GM23248 (cell line): ENCODE measurements at places on chromosomes 4 and X. TPM values are rescaled to one million over a fixed set of nuclear protein-coding genes. Genes with fewer than 3 reads are reported as not detected.

DNA sequence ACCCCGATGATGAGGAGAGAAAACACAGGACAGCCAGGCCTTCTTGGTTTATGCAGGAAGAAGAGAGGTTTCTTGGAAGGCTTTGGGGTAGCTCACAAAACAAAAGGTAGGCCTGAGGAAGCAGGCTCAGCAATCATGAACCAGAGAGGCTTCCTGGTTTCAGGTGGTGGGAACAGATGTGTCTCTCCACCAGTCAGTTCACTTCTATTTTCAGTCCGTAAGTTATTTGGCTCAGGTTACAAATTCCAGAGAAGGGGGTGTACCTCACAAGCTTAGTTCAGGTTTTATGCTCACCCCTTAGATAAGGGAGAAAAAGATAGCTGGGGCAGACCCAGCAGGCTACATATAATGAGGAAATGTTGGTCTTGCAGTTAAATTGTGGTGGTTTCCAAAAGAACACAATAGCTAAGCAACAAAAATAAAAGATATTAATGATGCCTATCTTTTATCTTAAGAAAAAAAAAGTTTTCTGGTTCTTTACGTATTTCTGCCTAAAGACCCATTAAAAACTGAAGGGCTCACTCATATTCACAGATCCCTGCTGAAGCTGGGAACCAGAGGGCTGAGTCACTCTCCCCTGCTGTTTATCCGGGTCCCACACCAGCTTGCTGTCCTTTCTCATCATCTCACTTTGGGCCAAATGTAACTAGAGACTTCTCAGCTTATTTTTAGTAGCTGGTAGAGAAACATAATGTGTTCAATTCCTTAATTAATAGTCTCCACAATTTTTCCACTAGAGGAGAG is 177.0 kb downstream of the CAMK2D start:
- DNase-seq = peak; percentile 82
- H3K36me3 ChIP-seq = peaks cover 5% of the 10 kb centered on the region; the same call in 1 of the 2 replicates
- 0 out of 2 replicates have a peak overlapping the region, but pooled peaks have one; percentile 13 for H3K27ac ChIP-seq
- no peak overlapping the region for H3K4me3 ChIP-seq
- H3K27me3 ChIP-seq = no peaks in the 10 kb centered on the region

GRCh38 chrX:55149242-55149641 is 60.4 kb downstream of the PAGE2 start:
- no peaks in the 10 kb centered on the region for H3K4me1 ChIP-seq
- H3K4me3 ChIP-seq = no peak overlapping the region
- H3K27ac ChIP-seq = no peak overlapping the region
- no peaks in the 10 kb centered on the region for H3K36me3 ChIP-seq
- H3K27me3 ChIP-seq = no peaks in the 10 kb centered on the region

- H3K4me1 ChIP-seq = peaks cover 9% of the 10 kb centered on the region; the same call in 1 of the 2 replicates
- peak; percentile 48 for DNase-seq
- no peaks in the 10 kb centered on the region for H3K36me3 ChIP-seq
- H3K4me3 ChIP-seq = peak overlapping the region; percentile 69
- peak overlapping the region; percentile 73 for H3K27ac ChIP-seq
- no peaks in the 10 kb centered on the region for H3K27me3 ChIP-seq
These were observed 115.1 kb upstream of the MXRA5 start for GRCh38 chrX:3461397-3462165.

DNA sequence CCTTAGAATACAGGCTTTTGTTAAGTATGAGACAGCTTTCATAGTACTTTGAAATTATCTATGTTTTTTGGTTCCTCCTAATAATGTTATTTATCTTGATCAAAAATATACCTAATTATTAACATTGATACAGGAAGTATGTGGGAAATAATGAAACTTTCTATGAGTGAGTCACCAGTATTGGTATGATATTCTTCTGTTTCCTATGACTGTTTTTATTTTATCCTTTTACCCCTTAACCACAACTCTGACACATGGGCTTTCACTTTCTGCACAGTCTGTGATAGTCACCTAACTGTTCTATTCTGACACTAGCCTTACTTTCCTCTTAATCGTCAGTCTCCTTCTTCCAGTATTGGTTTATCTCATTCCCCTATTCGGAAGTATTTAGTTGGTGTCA is 4.7 kb downstream of the THAP9 start:
- DNase-seq = peak; percentile 68
- no peak overlapping the region; the same call in 1 of the 2 replicates for H3K27ac ChIP-seq
- peaks cover 13% of the 10 kb centered on the region for H3K4me1 ChIP-seq
- no peak overlapping the region for H3K4me3 ChIP-seq
- H3K27me3 ChIP-seq = no peaks in the 10 kb centered on the region
- no peaks in the 10 kb centered on the region for H3K36me3 ChIP-seq

DNA sequence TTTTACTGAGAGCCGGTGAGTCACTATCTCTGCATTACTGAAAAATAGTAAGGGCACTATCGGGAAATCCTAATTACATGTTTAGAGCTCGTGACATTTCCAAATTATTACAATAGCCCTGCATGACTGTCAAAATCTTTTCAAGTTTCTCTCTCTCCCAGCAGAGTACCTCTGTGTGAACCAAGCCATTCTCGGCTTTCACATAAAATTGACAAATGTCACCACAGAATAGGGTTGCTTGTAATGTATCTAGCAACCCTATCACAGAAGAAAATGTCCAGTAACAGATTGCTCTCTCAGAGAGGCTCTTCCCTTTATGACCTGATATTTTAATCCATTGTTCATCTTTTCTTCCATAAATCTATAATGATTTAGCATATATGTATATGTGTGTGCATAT is 144.8 kb upstream of the GNPDA2 start:
- no peak overlapping the region for H3K4me3 ChIP-seq
- no peak for DNase-seq
- no peaks in the 10 kb centered on the region for H3K27me3 ChIP-seq
- no peaks in the 10 kb centered on the region for H3K4me1 ChIP-seq

- no peak overlapping the region for H3K27ac ChIP-seq
- no peak overlapping the region for H3K4me3 ChIP-seq
- H3K36me3 ChIP-seq = no peaks in the 10 kb centered on the region
- no peaks in the 10 kb centered on the region for H3K27me3 ChIP-seq
- H3K4me1 ChIP-seq = no peaks in the 10 kb centered on the region
These were observed 262.5 kb upstream of the NDST3 start for GRCh38 chr4:117771647-117772337.

GRCh38 chr4:96912716-96913115 is 1072.8 kb downstream of the PDHA2 start:
- no peak for DNase-seq
- H3K36me3 ChIP-seq = no peaks in the 10 kb centered on the region
- no peaks in the 10 kb centered on the region for H3K27me3 ChIP-seq
- no peak overlapping the region for H3K4me3 ChIP-seq
- no peak overlapping the region for H3K27ac ChIP-seq

GRCh38 chr4:152607178-152607577 is 71.3 kb upstream of the FBXW7 start:
- H3K4me3 ChIP-seq = no peak overlapping the region
- H3K4me1 ChIP-seq = peaks cover 20% of the 10 kb centered on the region
- no peak for DNase-seq
- H3K27me3 ChIP-seq = no peaks in the 10 kb centered on the region

- H3K36me3 ChIP-seq = no peaks in the 10 kb centered on the region
- no peaks in the 10 kb centered on the region for H3K27me3 ChIP-seq
- DNase-seq = no peak
- H3K27ac ChIP-seq = no peak overlapping the region
- no peaks in the 10 kb centered on the region for H3K4me1 ChIP-seq
These were observed 728.2 kb downstream of the ARAP2 start for GRCh38 chr4:35516102-35516501.

DNA sequence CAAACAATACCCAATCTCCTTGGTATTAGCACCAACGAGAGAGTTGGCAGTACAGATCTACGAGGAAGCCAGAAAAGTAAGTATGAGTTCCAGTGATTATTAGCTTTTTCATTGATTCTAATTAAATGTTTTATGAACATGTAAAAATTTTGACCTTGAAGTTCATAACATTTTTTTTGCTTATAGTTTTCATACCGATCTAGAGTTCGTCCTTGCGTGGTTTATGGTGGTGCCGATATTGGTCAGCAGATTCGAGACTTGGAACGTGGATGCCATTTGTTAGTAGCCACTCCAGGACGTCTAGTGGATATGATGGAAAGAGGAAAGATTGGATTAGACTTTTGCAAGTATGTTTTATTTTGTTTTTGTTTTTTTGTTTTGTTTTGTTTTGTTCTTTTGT is 10.1 kb downstream of the DDX3X start:
- DNase-seq = no peak
- no peak overlapping the region for H3K4me3 ChIP-seq
- H3K27ac ChIP-seq = no peak overlapping the region
- no peaks in the 10 kb centered on the region for H3K27me3 ChIP-seq

- DNase-seq = no peak
- no peak overlapping the region for H3K27ac ChIP-seq
- no peak overlapping the region for H3K4me3 ChIP-seq
- no peaks in the 10 kb centered on the region for H3K4me1 ChIP-seq
These were observed 28.9 kb downstream of the CASP3 start for GRCh38 chr4:184620212-184620867.

DNA sequence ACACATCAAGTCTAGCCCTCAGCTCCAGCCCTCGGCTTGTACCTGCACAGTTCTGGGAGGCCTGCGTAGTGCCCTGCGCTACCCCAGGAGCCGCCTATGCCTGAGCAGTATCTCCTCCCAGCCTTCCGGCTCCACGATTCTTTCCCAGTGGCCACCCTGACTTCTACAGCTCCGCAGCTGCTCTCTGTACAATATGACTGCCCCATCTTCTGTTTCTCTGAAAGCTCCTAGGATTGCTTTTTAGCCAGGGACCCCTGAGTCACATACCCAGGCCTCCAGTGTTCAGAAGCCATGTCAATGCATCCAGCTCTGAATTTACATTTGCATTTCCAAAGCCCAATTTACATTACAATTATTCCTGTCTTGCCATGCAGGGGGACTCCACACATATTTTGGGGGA is 135.5 kb downstream of the PJA1 start:
- no peak for DNase-seq
- H3K4me3 ChIP-seq = no peak overlapping the region
- no peaks in the 10 kb centered on the region for H3K36me3 ChIP-seq
- H3K27ac ChIP-seq = no peak overlapping the region
- H3K4me1 ChIP-seq = no peaks in the 10 kb centered on the region

DNA sequence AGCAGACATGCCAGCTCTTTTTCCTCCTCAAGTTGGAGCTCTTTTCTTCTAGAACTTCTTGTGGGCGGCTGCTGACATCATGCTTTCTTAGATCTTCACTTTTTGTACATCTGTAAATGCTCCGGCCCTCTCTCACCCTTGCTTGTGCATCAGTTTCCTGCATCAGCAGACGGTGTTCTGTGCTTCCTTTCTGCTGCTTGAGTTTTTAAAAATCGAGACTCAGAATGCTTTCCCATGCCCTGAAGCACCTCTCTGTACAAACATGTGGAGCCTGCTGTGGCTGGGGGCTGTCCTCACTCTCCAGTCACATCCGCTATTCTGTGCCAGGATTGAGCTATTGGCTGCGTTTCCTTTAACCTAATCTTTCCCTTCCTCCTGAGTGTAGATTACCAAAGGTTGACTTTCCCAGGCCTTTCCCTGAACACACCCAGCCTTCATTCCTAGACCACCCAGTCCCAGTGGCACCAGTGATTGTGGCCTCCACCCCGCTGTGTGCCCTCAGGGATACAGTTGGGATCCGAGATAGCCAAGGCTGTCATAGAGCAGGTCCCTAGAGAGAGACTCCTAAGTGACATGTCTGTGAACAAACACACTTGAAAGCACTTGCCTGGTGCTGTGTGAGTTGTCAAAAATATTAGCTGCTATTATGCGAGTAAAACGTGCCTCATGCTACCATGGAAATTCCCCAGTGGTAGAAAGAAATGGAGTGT is 41.9 kb downstream of the TNIP2 start:
- H3K36me3 ChIP-seq = 0 out of 2 replicates have a peak, but pooled peaks cover 9% of the 10 kb centered on the region
- H3K27me3 ChIP-seq = no peaks in the 10 kb centered on the region
- peak; percentile 84 for DNase-seq

DNA sequence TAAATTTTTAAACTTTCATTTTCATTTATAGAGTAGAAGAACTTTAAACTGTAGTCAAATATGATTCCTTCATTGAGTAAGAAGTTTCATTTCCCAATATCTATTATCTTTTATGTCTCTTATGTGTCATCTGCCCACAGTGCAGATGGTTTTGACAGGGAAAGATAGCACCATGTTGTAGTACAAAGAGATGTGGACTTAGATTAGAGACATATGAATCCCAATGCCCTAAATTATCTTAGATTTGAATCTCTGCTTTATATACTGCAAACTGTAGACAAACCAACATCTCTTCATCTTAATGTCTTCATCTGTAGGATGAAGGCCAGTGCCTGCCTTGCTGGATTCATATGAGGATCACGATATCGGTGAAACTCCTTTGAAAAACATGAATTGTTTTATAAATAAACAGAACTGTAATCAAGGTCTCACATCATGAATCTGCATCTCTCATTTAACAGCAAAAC is 217.5 kb downstream of the BANK1 start:
- H3K4me1 ChIP-seq = no peaks in the 10 kb centered on the region
- no peak overlapping the region for H3K27ac ChIP-seq
- H3K27me3 ChIP-seq = no peaks in the 10 kb centered on the region
- no peak overlapping the region for H3K4me3 ChIP-seq
- H3K36me3 ChIP-seq = no peaks in the 10 kb centered on the region

DNA sequence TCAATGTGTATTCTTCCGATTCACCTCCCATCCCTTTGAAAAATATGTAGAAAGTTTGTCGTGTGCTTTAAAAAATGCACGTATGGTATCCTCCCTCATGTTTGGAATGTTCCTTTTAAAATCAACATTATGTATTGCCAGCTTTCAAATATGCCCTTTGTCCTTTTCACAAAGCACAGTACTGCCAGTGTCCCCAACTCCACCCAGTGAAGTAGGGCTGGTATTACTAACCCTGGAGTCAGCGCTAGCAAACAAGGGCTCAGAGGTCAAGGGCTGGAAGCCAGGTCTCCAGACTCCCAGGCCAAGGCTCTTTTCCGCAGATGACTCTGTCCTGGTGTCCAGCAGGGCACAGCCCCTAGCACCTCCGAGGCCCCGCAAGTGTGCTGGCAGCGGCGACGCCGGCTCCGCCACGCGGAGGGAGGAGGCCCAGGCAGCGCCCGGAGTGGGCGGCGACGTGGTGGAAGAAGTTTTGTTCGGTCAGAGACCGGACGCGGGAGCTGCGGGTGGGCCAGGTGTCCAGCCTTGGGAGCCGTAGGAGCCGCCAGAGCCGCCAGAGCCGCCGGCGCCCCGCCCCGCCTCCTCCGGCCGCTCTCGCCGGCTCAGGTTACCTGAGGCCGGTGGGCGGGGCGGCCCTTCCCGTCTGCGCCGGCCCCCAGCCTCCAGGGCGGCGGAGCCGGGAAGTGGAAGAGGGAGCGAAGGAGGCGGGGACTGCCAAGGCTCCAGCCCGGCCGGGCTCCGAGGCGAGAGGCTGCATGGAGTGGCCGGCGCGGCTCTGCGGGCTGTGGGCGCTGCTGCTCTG is at the start of gene IL13RA1:
Gene IL13RA1 (plus strand): TSS at position 720 of the 799 bp plus-strand sequence. CDS start 33 bp downstream, at position 753.
- H3K36me3 ChIP-seq = no peaks in the 10 kb centered on the region
- peak within 1 kb of the TSS; percentile 80 for H3K27ac ChIP-seq
- peak; percentile 91 for DNase-seq
- peak within 1 kb of the TSS; percentile 82 for H3K4me3 ChIP-seq
- peaks cover 40% of the 10 kb centered on the region for H3K4me1 ChIP-seq

SMS gene
- 159 and 162 TPM in 2 replicates for total RNA-seq

FAT4 gene
- total RNA-seq = 22.0 and 22.4 TPM in 2 replicates

PDGFRA gene
- 225 and 275 TPM in 2 replicates for total RNA-seq

TRAM1L1 gene
- 2.3 and 3.7 TPM in 2 replicates for total RNA-seq

SLC25A5 gene
- total RNA-seq = 98.9 and 104 TPM in 2 replicates

PCDH18 gene
- 236 and 255 TPM in 2 replicates for total RNA-seq

PPA2 gene
- total RNA-seq = 37.5 and 64.9 TPM in 2 replicates
